ENCODE measurements at places on chromosomes 12 and 14.
A peak's percentile ranks its signal among the peaks of the same experiment; 100 is the strongest.

- DNase-seq, result no peak
Measured at GRCh38 chr12:17361224-17361623, 728.8 kb downstream of the RERGL start.

GRCh38 chr12:95789126-95790032 is 1.2 kb downstream of the NTN4 start:
- no peak for DNase-seq

GRCh38 chr14:93784878-93785277 is 3.4 kb downstream of the PRIMA1 start:
- no peak for DNase-seq

DNA sequence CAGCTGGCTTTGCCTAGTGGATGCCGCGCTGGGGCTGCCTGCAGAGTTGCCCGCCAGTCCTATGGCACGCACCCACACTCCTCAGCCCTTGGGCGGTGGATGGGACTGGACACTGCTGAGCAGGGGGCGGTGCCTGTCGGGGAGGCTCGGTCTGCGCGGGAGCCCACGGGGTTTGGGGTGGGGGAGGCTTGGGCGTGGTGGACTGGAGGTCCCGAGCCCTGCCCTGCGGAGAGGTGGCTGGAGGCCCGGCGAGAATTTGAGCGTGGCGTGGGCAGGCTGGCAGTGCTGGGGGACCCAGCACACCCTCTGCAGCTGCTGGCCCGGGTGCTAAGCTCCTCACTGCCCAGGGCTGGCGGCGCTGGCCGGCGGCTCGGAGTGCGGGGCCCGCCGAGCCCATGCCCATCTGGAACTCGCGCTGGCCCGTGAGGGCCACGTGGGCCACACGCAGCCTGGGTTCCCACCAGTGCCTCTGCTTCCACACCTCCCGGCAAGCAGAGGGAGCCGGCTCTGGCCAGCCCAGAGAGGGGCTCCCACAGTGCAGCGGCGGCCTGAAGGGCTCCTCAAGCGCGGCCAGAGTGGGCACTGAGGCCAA is 68.1 kb downstream of the ETNK1 start:
- DNase-seq, result no peak

- no peak for DNase-seq
Measured at GRCh38 chr12:122523280-122523679, 3.5 kb downstream of the RSRC2 start.

- DNase-seq, result no peak
Measured at GRCh38 chr14:23335623-23336022, 14.4 kb downstream of the PABPN1 start.

DNA sequence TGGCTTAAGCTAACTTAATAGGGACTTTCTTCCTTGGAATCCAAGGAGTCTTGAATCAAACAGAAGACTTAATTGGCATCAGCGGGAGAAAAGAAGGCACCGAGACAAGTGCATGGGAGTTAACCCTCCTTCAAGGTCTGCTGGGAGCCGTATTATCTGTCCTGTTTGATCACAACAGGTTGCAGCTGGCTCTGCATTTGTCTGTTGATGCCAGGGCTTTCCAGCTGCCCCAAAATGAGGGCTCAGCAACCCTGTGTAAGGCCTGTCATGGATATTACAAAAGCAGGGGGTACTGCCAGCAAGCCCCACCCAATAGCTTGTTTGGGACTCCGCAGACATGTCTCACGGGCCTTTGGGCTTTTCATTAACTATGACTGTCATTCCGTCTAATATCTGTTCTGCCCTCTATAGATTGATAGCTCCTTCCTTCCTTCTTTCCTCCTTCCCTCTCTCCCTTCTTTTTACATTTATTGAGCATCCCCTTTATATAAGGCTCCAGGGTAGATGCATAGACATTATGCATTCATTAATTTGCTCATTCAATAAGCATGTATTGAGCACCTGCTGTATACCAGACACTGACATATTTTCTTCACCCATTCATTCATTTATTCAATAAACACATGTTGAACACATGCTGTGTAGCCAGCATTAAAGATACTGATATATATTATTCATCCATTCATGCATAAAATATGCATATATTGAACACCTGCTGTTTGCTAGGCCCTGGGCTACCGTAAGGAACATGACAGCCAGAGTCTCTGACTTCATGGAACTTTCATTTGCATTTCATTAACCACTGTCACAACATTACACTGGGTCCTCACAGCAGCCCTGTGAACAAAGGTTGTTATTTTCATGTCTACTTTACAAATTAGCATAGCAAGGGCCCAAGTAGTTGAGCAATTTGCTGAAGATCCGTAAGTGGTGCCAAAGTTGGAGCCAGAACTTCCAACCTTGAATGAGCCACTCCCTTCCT is 56.2 kb downstream of the SVOP start:
- DNase-seq, result no peak

- no peak for DNase-seq
Measured at GRCh38 chr12:53067074-53067992, 11.9 kb downstream of the SPRYD3 start.

- no peak for DNase-seq
Measured at GRCh38 chr12:125949471-125949870, 884.2 kb downstream of the AACS start.

DNA sequence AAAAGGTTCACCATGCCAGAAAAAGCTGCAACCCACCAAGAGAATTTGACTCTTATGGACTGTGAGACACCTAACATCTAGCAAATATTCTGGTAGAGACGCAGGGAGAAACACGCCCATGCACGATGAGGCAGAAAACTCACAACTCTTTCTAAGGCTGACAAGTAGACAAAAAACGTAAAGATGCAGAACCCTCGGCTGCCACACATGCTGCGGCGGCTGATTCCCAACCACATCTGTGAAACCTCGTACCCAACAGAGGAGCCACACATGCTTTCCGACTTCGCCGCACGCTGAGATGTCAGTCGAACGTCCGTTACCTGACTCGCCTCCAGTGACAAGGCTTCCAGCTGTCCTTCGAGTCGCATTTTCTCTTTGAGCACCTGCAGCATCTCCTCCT is 21.8 kb downstream of the GOLGA3 start:
- DNase-seq, result no peak

- no peak for DNase-seq
Measured at GRCh38 chr12:88566430-88566829, 13.8 kb downstream of the KITLG start.

- no peak for DNase-seq
Measured at GRCh38 chr12:43062201-43062895, 472.8 kb upstream of the PRICKLE1 start.

GRCh38 chr12:70154960-70155589 is 88.2 kb upstream of the CNOT2 start:
- no peak for DNase-seq

DNA sequence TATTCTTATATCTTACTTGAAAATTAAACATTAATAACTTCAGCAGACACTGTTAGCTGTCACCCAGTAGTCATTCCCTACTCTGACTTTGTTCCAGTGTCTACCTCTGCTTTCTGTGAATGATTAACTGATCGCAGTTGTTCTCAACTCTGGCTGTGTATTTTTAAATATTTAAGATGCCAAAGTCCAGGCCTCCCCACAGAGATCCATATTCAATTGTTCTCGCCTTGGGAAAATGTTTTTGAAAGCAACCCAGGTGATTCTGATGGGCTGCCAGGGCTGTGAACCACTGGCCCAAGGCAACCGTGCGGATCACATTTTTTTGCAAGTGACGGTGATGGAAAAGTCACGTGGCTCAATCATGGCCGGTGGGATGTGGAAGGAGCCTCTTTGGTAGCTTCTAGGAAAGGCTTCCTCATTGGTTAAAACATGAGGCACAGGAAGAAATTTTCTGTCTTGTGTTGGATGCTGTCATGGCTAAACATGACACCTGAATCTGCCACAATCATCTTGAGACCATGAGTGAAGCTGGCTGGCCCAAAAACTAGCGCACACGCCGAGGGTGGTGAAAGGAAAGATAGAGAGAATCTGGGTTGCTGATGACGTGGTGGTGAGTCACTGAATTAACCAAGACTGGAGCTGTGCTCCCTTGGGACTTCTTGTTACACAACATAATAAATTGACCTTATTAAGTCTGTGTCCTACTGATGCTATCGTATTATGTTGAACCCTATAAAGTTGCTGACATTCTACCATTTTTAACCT is 37.2 kb downstream of the RDH12 start:
- peak; percentile 40 for DNase-seq

GRCh38 chr12:117552971-117553370 is 191.5 kb upstream of the NOS1 start:
- no peak for DNase-seq

- no peak for DNase-seq
Measured at GRCh38 chr12:9123781-9124382, 8.2 kb upstream of the A2M start.

All from H54 (cell line).